ENCODE measurements at places on chromosomes 7 and 10.
A peak's percentile ranks its signal among the peaks of the same experiment; 100 is the strongest.

GRCh38 chr7:92598310-92598981 lies 8.3 kb upstream of the FAM133B start:
- no peak for DNase-seq

GRCh38 chr10:70078329-70078728 lies 25.7 kb downstream of the MACROH2A2 start:
- no peak for DNase-seq

GRCh38 chr7:66859339-66859738 lies 61.7 kb upstream of the TMEM248 start:
- DNase-seq = no peak

GRCh38 chr10:113554214-113554613 lies 1.4 kb downstream of the HABP2 start:
- DNase-seq = no peak

- DNase-seq = no peak
These were observed 948.8 kb upstream of the POT1 start for GRCh38 chr7:125878235-125878956.

GRCh38 chr7:122364761-122365280 lies 60.3 kb upstream of the FEZF1 start:
- no peak for DNase-seq

GRCh38 chr7:3010161-3010560 lies 33.5 kb downstream of the CARD11 start:
- DNase-seq = no peak

DNA sequence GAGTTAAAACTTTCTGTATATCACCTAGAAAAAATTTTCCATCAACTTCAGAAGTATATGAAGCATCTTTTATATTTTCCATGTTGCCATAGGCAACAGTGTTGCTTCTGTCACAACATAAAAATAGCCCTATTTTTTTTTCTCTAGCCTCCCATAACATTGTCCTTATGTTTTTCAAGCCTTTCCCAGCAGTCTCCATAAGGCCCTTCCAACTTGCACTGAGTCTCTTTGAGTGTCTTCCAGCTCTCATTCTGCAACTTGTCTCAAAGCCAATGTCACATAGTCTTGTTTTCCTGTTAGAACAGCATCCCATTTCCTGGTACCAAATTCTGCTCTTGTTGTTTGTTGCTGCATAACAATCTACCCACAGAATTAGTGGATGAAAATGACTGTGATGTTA lies 1055.5 kb upstream of the GHITM start:
- no peak for DNase-seq

- DNase-seq = no peak
These were observed 9.5 kb upstream of the INTS1 start for GRCh38 chr7:1513657-1514095.

DNA sequence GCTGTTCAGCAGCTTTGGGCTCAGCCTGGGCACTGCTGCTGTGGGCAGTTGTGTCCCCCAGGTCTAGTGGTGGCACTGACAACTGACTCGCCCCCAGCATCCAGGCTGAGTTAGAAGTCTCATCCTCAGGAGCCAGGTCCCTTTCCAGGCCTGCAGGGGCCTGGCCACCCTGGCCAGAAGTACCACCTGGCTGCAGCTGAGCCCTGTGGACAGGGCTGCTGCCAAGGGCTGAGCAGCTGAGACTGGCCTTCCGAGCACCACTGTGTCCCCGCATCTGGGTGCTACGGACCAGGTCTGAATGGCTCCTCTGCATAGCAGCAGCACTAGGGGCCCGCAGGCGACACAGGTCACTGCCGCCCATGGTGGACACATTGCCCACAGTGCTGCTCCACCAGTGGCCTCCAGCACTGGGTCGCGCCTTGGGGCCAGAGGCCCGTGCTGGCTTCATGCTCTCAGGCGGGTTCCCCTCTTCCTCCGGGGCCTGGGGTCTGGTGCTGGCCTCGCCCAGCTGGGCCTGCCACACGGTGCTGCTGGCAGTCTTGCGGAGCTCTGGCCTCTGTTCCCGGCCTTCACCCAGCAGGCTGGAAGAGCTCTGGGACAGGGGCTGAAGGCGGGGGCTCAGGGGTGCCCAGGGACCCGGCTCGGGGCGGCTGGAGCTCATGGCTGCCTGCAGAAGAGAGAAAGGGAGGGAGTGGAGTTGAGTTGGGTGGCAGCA lies 6.2 kb downstream of the GPRIN2 start:
- no peak for DNase-seq

DNA sequence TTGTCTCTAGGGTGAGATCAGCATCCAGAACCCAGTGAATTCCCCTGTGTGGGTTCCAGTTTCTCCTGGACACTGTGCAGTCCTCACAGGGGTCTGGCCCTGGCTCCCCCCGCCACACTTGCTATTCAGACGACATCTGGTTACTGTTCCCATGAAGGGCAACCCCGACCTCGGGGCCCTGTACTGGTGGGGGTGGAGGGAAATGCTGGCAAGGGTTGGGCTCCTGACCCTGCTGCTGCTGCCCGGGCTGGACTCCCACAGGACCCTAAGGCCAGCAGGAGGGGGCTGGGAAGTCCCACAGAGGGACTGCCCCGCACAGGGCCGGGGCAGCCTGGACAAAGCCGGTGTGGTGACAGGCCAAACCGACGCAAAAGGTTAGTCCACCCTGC lies 768 bp upstream of the CPA1 start:
- no peak for DNase-seq

- no peak for DNase-seq
These were observed 291.2 kb downstream of the HGF start for GRCh38 chr7:81478664-81479063.

GRCh38 chr10:118028619-118029018 lies 18.1 kb downstream of the RAB11FIP2 start:
- no peak for DNase-seq

DNA sequence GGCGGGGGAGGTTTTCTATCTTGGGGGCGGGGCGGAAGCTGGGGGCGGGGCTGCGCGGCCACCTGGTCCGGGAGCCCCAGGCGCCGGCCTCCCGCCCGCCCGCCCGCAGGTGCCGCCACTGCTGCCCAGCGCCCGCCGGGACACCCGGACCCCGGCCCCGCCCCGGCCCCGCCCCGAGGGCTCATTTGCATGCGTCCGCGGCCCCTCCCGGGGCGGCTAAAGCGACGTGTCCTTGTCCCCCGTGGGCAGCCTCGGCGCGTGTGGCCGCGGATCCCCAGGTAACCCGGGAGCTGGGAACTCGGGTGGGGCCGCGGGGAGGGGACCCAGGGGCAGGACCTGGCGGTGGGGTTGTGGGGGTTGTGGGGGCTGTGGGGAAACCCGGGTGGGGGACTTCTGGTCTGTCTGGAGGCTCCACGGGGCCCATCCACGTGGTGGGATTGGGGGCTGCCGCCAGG lies at the start of gene BHLHA15:
BHLHA15 (plus strand) TSS at position 219 of the 455 bp plus-strand sequence. CDS start 871 bp downstream, outside the sequence.
- DNase-seq = no peak

DNA sequence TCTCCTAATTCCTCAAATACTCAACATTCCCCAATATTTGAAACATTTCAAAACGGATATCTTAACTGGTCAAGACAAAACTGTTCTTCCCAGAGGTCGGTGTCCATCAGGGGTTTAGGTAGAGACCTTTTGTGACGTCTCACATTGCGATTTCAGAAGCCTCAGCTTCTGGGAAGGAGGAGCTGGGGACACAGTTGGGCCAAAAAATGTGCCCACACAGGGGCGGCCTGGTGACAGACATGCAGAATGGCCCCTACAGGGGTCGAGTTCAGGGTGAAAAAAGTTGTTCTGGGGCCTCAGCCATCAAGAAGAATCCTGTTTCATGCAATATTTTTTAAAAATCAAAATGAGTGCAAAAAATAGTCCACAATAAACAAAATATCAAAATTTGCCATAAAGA lies 108.7 kb upstream of the PFKP start:
- DNase-seq = no peak

- DNase-seq = no peak
These were observed 6.9 kb downstream of the ARMC3 start for GRCh38 chr10:22934726-22935125.

GRCh38 chr7:102450242-102450641 lies 14.4 kb downstream of the ALKBH4 start:
- DNase-seq = no peak

DNA sequence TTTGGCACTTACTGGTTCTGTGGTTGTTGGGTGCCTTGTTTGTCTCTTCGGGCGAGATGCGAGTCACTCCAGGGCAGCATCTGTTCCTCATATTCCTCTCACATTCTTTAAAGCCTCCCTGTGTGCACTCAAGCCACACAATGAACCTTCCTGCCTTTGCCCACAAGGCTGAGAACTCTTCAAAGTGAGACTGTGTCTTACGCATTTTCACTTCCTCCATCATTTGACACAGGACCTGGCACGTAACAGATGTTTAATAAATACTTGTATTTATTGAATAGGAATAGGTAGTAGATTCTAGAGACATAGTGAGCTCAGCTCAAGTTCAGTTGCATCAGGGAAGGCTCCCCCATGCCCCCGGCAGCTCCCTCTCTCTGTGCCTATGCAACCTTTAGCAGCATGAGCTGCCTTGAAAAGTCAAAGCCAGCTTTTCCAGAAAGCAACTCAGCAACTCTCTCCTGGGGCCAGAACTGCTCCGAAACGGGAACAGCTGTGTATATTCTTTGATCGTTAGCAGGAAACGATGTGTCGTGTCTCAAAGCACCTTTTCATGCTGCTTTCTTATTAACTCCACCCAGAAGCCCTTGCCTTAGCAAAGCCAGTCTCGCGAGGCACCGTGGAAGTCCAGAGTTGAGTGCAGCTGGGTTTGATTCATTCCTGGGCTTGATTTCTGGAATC lies 97.5 kb downstream of the PFKFB3 start:
- DNase-seq = no peak

GRCh38 chr7:99614495-99614894 lies 2.3 kb upstream of the ZSCAN25 start:
- no peak for DNase-seq

DNA sequence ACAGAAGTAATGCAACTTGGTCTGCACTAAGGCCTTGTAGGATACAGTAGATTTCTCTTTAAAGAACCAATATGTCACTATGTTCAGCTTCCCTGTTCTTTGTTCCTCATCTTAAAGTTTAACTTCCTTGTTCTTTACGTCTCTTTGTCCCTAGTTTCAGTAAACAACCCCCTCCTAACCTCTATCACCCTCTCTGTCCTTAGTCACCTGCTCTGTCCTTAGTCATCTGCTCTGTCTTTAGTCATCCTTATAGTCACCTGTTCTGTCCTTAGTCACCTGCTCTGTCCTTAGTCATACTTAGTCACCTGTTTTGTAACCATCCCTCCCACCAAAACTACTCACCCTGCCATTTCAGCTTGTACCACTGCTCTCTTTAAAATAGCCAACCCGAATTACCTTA lies 144.6 kb upstream of the TMEM106B start:
- DNase-seq = no peak

- no peak for DNase-seq
These were observed 27.1 kb upstream of the ZFAND2A start for GRCh38 chr7:1187127-1187526.

GRCh38 chr10:35579726-35580422 lies 25.3 kb upstream of the GJD4 start:
- no peak for DNase-seq

GRCh38 chr10:110724116-110724921 lies 80.2 kb downstream of the RBM20 start:
- no peak for DNase-seq

DNA sequence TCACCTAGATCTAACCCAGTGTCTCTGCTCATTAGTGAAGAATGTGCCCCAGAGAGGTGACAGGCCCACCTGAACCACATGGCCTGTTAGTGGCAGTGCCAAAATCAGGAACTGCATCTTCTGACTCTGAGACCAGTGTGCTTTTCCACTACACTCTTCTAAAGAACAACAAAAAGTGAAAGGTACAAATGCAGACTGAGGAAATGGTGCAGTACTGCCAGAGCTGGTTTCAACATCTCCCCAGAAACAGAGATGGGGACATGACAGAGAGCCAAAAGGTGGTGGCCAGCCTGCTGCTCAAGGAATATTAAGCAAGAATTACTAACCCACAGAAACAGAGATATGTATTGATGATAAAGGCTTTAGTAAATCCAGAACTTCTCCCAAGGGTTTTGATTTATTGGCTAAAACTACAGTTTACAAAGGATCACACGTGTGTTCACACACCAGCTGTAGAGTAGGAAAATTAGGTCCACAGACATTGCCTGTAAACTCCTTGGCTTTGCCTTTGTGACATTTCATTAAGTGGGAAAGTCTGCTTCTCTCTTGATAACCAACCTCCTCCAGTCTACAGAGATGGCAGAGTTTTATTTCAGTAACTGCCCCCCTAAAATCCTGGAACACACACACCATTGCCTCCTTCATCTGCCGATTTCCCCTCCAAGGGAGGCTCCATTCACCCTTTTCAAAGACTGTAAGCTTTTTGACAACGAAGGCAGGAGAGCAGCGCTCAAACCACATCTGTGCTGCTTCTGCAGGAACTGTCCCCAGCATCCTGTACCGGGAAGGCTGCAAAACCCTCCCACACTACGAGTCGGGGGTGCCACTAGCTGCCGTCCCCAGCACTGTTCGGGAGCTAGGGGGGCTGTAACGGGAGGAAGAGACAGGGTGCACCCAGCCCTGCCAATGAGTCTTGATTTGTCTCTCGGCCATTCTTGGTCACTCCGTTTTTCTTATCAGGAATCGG lies 29.8 kb downstream of the GSDME start:
- no peak for DNase-seq

- peak; percentile 98 for DNase-seq
These were observed at the start of gene TRDMT1 for GRCh38 chr10:17200912-17201793. Gene TRDMT1, minus strand, starts transcription at chr10:17201672. Its CDS starts 38 bp downstream, at chr10:17201634.

- DNase-seq = no peak
These were observed 173.5 kb downstream of the BAMBI start for GRCh38 chr10:28850784-28851183.

DNA sequence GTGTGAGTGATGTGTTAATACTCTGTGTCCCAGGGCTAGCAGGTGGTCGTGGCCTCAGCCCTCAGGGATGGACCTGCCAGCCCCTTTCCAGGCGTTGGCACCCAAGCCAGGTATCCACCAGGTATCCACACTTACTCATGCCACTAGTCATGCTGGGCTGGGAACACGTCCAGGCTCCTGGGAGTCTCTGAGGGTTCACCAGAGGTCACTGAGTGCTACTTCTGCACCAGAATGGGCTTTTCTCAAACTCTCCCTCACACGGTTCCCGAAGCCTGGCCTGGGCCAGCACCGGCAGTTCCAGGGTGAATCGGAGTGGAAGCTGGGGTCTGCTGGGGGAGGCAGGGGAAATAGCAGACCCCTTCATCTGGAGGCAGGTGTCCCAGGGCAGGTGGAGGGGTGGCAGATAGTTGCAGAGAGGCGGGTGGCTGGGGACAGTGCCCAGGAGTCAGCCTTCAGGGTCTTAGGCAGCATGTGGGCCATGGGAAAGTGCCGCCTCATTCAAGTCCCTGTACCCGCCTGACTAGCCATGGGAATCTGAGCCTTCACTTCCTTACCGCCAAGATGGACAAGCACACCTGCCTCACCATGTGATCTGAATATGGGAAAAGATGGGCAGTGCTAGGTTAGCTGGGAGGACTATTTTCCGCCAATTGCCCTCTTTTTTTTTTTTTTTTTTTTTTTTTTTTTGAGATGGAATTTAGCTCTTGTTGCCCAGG lies 95.5 kb upstream of the GTF2I start:
- no peak for DNase-seq

- no peak for DNase-seq
These were observed 14.6 kb downstream of the PPIF start for GRCh38 chr10:79361726-79362397.

GRCh38 chr10:102493771-102494170 lies 8.7 kb downstream of the ACTR1A start:
- DNase-seq = no peak

GRCh38 chr10:57692255-57692980 lies 575.3 kb downstream of the IPMK start:
- no peak for DNase-seq

Data from right kidney (tissue), 9 donors.